Osteoblast (primary cell): ENCODE measurements at places on chromosomes 13 and 19. TPM values are rescaled to one million over a fixed set of nuclear protein-coding genes. Genes with fewer than 3 reads are reported as not detected.

Gene SLC25A41
- total RNA-seq, result not detected in 2 replicates

- DNase-seq, result peak; percentile 69
Observed at GRCh38 chr19:42199440-42200115, 17.9 kb downstream of the DEDD2 start.

Gene KLF12
- total RNA-seq, result 43.4 and 44.8 TPM in 2 replicates

GRCh38 chr13:27043013-27043412, 128.6 kb downstream of the USP12 start:
- DNase-seq, result peak; percentile 94

Gene TBXA2R
- total RNA-seq, result 1.4 and 1.5 TPM in 2 replicates

DNA sequence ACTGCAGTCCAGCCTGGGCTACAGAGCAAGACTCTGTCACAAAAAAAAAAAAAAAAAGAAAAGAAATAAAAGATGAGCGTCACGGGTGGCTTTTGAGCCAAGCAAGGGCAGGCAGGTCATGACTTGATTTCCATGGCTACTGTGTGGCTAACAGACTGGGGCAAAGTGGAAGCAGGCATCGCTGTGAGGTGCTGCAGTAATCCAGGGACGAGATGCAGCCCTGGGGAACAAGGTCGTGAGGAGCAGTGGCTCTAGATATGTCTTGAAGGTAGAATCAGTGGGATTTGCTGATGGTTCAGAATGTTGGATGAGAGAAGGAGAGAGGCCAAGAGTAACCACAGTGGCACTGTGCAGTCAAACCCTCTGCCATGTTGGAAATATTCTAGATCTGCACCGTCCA, 14.2 kb downstream of the HAS1 start:
- no peak for DNase-seq

- DNase-seq, result peak; percentile 85
Observed at GRCh38 chr19:50233308-50233910, 30.0 kb downstream of the MYH14 start.

DNA sequence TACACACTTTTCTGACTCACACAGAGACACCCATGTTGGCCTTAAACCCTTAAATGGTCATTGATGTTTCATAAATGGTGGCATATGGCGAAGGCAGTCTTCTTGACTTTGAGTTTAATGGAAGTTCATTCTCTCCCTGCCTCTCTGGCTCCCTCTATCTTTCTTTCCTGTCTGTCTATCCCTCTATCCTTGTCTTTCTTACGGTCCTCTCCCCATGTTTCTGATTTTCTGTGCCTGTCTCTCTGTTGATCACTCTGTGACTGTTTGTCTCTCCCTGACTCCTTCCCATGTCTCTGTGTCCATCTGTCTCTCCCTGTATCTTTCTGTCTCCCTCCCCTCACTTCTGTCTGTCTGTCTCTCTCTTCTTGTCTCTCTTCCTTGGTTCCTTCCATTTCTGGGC, 43.2 kb upstream of the SHKBP1 start:
- peak; percentile 87 for DNase-seq

Gene ZNF101
- 7.2 and 9.4 TPM in 2 replicates for total RNA-seq

Gene SPACA4
- total RNA-seq, result not detected in 2 replicates

Gene IZUMO4
- 0.36 and 2.4 TPM in 2 replicates for total RNA-seq

Gene SIAH3
- total RNA-seq, result not detected in 2 replicates

DNA sequence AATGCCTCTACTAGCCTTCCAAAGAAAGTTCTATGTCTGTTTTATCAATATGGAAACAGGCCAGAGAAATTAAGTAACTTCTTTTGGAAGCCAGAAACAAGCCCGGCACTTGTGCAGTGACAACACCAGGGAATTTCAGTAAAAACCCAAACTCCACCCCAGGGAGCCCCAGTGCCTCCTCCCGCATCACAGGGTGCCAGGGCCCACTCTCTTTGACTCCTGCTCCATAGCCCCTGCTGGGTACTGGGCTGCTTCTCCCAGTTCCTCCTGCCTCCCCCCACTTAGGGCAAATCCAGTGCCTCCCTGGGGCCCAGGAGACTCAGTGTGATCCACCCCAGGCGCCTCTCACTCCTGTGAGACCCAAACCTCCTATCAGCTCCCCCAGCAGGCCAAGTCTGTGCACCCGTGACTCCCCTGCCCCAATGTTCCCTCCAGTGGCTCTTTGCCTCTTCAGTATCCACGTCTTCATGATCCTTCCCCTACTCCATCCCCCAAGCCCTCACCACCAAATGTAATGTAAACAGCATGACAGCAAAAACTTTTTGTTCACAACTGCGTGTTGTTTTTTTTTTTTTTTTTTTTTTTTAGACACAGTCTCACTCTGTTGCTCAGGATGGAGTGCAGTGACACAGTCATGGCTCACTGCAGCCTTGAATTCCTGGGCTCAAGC, 2.3 kb upstream of the FFAR3 start:
- no peak for DNase-seq

- no peak for DNase-seq
Observed at GRCh38 chr13:111337741-111338140, 17.3 kb downstream of the TEX29 start.

GRCh38 chr13:71477735-71478134, 389.3 kb downstream of the DACH1 start:
- no peak for DNase-seq

Gene OR4F17
- not detected in 2 replicates for total RNA-seq

Gene TPTE2
- not detected in 2 replicates for total RNA-seq

- peak; percentile 87 for DNase-seq
Observed at GRCh38 chr19:40607311-40608239, 6.4 kb downstream of the LTBP4 start.

Gene CEACAM20
- not detected in 2 replicates for total RNA-seq

Gene NLRP11
- not detected in 2 replicates for total RNA-seq

DNA sequence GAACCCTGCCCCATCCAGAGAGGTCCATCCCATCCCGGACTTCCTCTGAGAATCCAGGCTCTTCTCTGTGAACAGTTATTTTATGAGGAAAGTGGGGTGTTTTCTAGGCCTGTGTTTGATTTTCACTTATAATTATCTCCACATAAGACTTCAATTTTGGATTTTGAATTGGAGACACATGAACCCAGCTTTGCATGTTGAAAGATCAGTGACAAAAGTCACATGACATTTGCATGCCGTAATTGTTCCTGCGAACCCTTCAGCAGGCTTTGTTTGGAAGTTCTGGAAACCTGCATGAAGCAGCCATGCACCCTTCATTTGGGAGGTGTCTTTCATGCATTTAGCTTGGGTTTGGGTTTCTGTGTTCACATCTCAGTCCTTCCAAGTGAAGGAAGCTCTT, 44.9 kb upstream of the ZNF536 start:
- no peak for DNase-seq

- no peak for DNase-seq
Observed at GRCh38 chr13:76245920-76246319, 609.8 kb downstream of the LMO7 start.

Gene AZU1
- total RNA-seq, result not detected in 2 replicates

Gene ZNF578
- total RNA-seq, result 2.4 and 2.5 TPM in 2 replicates

DNA sequence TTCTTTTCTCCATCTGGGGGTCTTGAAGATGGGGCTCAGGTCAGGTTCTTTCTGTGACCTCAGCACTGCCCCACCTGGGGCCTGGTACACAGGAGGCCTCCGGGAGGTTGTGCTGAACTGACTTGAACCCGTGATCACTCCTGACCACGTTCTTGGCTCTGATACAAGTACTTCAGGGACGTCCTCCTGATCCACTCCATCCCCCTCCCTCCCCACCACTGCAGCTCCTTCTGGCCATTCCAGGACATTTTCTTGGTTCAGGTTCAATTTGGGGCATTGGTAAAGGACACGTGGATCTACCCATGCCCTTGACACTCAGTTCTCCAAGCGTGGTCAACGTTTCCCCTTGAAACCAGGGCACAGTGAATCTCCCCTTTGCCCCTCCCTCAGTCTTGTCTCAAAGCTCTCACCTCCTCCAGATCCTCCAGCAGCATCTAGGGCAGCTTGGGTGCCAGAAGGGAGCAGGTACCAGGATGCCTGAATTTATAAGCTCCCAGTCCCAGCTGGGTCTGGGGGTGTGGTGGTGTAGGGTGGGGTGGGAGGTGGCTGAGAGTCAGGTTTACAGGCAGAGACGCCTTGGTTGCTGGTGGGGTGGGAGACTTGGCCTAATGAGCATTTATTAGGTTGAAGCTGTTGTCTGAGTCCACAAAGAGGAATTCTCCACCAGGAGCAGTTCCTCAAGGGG, at the start of gene KLK15:
TSS of gene KLK15 (minus strand) at position 458 of the 685 bp plus-strand sequence. CDS start 2,082 bp downstream, outside the sequence.
- no peak for DNase-seq

DNA sequence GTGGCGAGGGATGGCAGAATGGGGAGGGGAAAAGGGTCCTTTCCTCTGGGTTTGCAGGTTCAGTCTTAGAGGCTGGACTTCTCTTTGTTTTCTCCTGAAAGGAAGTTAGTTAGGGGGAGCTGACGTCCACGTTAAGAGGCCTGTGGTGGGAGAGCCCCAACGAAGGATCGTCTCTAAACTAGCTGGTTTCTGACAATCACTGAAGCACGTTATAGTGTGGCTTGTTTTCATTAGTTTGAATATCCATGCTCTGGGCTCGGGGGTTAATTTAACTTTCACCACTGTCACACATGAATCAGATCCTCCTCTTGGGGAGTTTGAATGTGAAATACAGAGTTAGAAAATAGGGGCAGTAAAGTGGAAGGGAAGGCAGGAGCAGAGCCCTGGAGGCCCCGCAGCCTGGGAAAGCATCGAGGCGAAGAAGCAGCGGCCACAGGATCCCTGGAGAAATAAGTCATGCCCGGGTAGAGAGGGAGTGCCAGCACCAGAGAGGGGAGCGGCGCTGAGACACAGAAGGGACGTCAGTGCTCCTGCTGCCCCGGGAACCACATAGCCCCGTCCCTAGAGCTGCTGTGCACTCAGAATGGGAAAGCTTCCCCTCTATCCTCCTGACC, 31.1 kb upstream of the AMER2 start:
- peak; percentile 79 for DNase-seq

DNA sequence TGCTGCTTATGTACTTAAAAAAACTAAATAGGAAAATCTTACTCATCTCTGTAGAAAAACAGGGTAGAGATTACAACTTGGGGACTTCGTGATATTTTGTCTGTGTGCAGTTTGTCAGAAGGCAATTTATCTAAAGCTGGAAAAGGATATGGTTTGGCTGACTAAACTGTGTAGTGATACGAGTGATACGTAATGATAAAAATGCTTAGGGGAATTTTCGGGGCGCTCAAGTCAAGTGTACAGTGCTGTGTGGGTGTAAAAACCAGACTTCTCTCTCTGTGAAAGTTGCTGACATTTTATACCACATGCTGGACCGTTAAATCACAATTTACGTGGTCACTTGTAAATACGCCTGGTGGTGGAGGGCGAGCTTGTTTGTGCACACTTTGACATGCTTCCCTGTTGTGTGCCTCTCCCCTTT, 221.7 kb downstream of the KCNRG start:
- peak; percentile 13 for DNase-seq

DNA sequence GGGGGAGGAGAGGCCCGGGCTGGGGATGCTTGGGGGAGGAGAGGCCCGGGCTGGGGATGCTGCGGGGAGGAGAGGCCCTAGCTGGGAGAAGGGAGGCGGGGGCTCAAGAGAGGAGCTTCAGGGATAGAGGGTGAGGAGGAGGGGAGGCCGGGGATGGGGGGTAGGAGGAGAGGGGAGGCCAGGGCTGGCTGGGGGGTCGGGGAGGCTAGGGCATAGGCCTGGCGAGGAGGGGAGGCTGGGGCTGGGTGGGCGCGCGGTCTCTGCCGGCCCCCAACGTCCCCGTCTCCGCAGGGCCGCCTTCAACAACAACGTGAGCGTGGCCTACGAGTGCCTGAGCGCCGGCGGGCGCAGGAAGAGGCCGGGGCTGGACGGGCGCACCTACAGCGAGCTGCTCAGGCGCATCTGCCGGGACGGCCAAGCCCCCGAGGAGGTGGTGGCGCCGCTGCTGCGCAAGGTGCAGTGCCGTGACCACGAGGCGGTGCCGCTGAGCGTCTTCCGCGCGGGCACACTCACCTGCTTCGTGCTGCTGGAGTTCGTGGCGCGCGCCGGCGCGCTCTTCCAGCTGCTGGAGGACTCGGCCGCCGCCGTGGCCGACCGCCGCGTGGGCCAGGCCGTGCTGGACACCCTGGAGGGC, 11.4 kb downstream of the TPGS1 start:
- DNase-seq, result no peak

GRCh38 chr19:15280915-15281683, 48.9 kb upstream of the EPHX3 start:
- DNase-seq, result peak; percentile 90

GRCh38 chr13:25281935-25282332, 5.4 kb downstream of the MTMR6 start:
- DNase-seq, result peak; percentile 6

Gene TMEM190
- not detected in 2 replicates for total RNA-seq

DNA sequence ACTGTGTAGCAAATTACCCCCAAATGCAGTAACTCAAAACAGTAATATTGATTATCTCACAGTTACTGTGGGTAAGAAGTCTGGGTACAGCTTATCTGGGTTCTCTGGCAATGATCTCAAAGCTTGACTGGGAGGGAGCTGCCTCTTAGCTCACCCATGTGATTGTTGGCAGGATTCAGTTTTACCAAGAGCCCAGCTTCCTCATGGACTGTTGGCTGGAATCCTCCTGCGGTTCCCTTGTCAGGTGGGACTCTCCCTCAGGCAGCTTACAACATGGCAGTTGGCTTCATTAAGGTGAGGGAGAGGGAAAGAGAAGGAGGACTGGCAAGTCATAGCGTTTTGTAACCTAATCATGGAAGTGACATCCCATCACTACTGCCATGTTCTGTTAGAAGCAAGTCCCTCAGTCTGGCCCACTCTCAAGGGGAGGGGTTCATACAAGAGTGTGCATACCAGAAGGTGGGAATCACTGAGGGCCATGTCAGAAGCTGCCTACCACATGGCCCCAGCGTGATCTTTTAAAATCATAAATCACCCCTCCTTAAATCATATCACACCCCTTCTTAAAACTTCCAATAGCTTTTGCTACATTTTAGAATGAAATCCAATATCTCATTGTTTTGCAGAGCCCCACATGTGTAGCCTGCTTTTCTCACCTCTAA, 108.1 kb downstream of the OLFM4 start:
- no peak for DNase-seq

GRCh38 chr13:95797016-95797415, 120.1 kb downstream of the DNAJC3 start:
- peak; percentile 30 for DNase-seq

- peak; percentile 99 for DNase-seq
Observed at GRCh38 chr19:42280815-42281145, 11.7 kb downstream of the CIC start.

Gene ZNF576
- total RNA-seq, result 7.4 and 9.4 TPM in 2 replicates

- peak; percentile 57 for DNase-seq
Observed at GRCh38 chr13:47087841-47088240, 191.0 kb upstream of the HTR2A start.

- DNase-seq, result no peak
Observed at GRCh38 chr13:46179491-46179908, 2.5 kb downstream of the LCP1 start.

DNA sequence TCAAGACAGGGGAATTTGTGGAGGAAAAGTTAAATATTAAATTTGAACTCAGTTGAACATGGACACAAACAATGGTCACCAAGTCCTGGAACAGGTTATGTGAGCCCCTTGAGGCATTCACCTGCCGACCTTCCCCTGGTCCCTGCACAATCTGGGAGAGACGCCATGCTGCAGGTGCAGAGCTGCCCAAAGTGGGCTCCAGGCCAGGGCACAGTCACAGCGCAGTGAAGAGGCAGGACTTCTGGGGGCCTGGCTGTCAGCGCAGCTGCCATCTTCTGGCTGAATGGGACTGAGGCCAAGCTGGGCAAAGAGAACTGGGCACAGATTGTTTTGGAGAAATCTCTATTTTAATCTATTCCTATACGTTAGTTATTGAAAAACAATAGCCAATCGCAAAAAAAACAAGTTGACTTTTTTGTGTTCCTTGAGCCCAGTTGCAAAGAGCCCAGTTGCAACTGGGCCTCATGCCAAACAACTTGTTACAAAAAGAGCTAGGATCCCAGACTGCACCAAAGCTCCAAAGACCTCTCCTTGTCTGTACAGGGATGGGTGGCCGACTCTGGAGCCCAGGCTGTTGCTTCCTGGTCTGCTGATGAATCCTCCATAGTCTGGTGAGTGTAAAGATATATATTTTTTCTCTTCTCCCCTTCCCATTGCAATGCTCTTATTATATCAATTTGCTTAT, 1.2 kb upstream of the ZNF626 start:
- no peak for DNase-seq

Gene TMEM38A
- total RNA-seq, result 2.4 and 2.5 TPM in 2 replicates
